Posterior vena cava (tissue), 2 donors: ENCODE measurements at places on chromosomes 7 and 10.

DNA sequence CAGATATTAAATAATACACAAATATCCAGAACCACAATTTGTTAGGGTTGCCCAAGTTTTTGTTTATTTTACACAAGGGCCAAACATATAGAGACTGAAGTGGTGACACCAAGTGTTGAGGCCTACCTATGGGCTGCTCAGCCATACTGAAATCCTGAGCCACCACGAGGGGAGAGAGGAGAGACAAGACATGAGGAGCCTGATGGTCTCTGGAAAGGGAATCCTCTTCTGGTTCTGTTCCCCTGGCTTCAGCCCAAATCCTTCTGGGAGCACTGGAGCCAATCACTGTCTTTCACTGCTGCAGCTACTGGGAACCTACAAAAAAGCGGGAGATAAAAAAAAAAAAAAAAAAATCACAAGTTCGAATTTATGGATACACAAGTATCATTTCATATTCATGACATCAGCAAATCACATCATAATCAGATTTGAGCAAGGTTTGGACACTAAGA lies 1.9 kb downstream of the SKIDA1 start:
- DNase-seq: no peak

GRCh38 chr7:148914208-148914777 lies 30.2 kb upstream of the EZH2 start:
- no peak for DNase-seq

GRCh38 chr7:114931656-114932011 lies 9.7 kb downstream of the MDFIC start:
- no peak for DNase-seq

- DNase-seq: no peak
These were observed 29.6 kb upstream of the AKR1C3 start for GRCh38 chr10:5064656-5065055.

DNA sequence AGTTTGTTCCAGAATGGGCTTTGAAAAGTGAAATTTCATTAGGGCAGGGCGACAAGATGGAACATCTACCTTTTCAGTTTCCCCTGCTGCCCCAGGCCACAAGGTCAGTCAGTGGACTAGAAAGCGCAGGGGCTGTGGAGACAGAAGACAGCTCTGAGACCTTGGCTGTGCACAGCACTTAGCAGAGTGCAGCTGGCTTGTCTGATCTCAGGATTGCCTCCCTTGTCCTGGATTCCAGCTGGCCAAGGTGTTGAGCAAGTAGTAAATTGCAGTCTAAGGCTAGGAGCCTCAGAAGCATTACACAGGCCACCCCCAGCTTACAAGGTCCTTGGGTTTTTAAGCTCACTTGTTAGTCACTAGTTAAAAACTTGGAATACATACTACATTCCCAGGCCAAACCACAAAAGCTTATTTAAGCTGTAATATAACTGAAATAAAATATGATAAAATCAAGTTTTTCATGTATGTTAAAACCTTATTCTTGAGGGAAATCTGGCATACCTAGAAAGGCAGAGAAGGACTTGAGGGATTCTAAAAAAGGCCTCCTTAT lies 67.3 kb upstream of the NPY start:
- peak; percentile 34 for DNase-seq

DNA sequence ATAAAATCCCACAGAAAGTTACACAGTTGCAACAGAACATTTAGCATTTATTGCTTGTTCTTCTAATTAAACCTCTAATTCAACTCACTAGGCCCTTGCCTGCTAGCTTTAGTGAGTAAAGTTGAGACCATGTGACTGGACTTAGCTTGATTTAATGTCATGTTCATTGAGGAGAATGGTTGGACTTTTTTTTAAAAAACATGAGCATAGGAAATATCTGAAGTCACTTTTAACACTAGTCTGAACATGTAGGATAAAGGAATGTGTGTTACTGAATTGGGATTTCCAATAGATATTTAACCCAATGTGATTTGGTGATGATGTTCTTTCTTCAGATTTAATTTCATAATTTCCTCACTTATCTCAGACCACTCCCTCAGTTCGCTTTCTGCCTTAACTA lies 24.6 kb upstream of the GLCCI1 start:
- no peak for DNase-seq

GRCh38 chr10:15585303-15585715 lies 134.4 kb downstream of the ITGA8 start:
- peak; percentile 85 for DNase-seq

GRCh38 chr10:33664070-33664469 lies 329.6 kb upstream of the NRP1 start:
- no peak for DNase-seq

DNA sequence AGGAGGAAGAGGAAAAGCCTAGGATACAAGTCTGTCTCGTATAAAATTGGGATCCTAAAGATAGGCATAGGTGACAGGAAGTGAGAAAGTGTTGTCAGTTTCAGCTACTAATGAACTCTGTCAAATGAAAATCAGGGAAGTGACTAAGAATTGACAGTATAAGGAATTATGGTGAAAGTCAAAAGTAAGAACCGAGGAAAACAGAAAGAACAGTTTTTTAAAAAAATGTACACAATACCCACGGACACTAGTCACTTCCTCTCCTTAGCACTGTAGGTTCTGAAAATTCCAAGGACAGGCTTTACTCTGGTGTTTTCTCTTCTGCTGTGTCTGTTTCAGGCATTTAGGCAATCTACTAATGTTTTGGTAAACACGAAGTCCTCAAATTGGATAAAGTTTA lies 42.3 kb downstream of the ATAD1 start:
- DNase-seq: no peak

GRCh38 chr10:123157210-123157609 lies 3.0 kb downstream of the BUB3 start:
- DNase-seq: no peak

DNA sequence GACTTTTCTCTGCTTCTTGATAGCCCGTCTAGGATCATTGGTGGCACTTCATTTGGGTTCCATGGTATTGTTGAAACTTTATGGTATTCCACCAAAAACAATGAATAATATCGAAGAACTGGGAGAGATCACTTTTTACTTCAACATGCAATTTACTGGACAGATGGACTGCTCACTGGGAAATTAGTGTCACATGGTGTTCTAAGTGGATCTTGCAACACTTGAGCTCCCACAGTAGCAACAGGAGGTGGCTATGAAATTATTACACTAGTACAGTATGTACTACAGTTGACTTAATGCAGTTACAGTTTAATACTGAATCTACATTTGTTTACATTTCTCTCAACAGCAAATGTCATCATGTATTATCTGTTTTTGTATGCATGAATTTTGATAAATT lies 997.3 kb downstream of the REEP3 start:
- DNase-seq: no peak

DNA sequence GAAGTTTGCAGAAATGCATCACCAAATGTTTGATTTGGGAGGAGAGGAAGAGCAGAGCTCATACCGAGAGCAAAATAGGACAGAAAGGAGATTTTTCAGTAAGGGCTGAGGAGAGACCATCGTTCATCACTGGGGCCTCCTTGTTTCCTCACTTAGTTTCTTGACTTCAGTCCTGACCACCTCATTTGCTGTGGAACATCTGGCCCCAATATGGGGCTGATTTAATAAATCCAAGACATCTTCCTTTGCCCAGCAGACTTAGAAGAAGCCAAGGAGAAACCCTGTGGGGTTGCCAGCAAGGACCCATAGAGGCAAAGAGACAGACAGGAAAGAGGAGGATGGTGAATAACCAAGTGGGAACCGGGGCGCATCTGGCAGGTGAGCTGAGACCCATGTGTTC lies 60.4 kb downstream of the CHST3 start:
- DNase-seq: no peak

DNA sequence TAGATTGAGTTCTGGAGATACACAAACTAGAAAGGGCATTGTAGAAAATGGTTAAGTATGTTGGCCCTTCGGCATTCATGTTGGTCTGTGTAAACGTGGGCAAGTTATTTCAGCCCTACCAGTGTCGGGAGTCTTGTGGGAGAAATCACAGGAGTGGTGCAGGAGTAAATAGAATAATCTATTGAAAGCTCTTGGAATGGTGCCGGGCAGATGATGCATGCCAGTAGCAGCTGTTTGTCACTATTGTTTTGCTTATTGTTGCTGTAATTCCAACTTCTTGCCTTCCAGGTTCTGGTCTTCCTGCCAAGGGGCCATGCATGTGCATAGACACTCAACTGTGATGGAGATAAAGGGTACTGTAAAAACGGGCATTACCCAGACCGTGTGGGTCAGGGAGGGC lies 259.4 kb downstream of the CAMK1D start:
- DNase-seq: no peak

DNA sequence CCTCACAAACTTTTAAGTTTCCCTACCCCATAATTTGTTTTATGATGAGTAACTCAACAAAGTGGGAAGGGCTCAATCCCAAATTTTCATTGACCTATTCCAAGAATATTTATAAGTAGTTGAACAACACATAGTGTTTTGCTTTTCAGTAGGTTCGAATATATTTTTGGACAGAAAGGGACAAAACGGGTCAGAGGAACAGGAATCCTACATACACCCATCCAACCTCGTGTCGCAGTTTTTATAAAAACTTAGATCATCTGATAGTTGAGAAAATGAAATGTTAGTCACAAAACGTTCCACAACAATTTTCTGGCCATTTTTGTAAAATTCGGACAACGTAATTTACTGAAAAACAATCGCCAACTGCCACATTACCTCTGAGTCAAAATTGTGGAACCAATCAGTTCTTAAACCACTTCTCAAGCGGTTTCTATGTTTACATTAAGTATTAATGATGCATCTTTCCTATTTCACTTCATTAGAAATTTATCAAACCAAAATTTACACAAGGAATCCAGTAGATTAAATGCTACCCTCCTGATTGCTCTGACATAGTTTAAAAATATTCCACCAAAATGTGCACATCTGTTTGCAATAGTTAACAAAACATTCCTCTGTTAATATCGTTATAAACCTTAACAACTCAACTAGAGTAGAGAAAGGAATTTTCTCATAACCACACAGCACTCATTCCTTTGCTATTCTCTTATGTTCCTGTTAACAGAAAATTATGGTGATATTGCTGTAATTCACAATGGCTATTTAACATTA lies 6.3 kb downstream of the WNT16 start:
- DNase-seq: no peak

- DNase-seq: no peak
These were observed 130.7 kb downstream of the TRRAP start for GRCh38 chr7:99008921-99009530.

GRCh38 chr10:11213137-11213536 lies 195.5 kb downstream of the CELF2 start:
- DNase-seq: no peak

DNA sequence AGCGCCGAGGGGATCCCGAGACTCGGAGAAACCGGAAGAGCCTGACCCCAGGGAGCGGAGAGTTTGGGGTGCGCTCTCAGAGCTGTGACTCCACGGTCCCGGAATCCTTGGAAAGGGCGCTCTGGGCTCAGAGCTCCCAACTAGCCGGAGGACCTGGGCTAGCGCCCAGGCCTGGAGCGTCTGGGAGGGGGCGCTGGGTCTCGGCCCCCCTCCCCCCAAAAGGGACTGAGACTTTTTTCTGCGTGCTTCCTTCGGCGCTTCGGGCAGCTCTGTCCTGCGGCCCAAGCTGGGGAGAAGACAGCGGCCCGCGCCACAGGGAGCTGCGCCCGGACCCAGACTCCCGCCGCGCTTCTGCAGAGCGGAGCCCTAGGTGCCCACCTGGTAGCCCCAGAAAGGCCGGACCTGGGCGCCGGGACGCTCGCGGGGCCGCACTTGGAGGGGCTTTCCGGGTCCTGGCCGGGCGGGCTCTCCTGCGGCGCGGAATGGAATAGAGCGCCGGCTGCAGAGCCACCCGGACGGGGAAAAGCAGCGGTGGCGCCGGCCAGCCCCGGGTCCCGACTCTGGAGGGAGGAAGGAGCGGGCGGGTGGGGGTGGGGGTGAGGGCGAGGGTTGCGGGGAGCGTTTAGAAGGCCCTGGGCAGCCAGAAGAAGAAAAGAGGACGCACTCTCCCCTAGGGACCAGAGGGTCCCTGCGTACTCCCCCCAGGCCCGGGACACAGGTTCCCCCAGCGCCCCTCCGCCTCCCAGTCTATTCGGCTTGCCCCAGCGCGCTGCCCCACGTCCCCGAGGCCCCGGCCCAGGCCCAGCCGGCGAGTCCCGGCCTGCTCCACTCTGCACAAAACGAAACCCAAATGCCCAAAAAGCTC lies 4.7 kb downstream of the ZNF503 start:
- DNase-seq: no peak

- DNase-seq: no peak
These were observed 82.8 kb upstream of the ZNF32 start for GRCh38 chr10:43731486-43731885.

DNA sequence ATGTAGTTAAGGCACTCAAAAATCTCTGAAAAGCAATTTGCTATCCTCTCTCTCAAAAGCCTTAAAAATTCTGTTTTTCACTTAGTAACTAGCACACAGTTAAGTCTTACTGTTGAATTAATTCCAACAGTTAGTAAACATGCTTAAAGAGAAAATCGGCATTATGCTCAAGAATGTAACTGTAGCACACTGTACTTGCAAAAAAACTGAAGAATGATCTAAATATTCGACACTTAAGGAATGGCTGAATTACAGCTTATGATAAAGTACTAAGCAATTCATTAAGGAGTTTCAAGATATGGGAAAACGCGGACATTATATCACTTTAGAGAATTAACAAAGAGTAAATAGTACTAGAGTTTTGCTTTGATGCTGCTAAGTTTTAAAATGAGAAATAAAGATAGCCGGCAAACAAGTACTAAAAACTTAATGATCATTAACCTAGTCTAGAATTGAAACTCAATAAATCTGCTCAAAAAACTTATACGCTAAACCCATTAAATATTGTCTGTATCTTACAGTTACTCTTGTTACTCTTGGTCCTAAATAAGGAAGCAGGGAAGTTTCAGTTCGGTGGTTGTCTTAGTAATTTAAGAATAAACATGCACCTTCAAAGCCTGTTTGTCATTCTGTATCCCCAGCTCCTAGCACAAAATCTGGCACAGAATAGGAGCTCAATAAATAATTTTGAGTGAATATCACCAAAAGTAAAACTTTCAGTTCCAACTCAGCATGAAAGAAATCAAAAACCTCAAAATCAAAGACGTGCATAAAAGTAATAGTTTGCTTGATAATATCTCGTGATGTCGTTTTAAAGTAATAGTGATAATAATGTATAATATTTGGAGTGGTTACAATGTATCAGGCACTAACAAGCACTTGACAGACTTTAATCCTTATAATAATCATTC lies 1.2 kb downstream of the TRDMT1 start:
- no peak for DNase-seq

- no peak for DNase-seq
These were observed 172.3 kb downstream of the AKR1D1 start for GRCh38 chr7:138248609-138249008.

GRCh38 chr10:78348411-78349164 lies 314.9 kb downstream of the RPS24 start:
- DNase-seq: no peak

DNA sequence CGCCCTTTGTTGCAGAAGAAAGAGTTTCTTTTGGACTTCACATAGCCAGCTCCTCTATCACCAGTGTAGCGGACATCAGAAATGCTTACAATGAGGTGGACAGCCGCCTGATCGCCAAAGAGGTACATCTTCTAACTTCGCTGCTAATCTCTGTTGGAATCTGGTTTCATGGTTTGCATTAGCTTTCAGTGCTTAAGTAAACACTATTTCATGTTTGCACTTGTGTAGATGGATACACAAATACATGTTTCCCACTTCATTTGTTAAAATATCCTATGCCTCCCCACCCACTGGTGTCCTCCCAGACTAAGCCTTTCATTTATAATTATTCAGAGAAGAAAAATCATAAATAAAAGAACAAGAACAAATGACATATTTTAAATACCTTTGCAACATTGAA lies 103.9 kb downstream of the WDFY4 start:
- DNase-seq: no peak

GRCh38 chr10:103765981-103766380 lies 89.4 kb downstream of the SH3PXD2A start:
- no peak for DNase-seq

GRCh38 chr10:107619139-107619538 lies 454.6 kb upstream of the SORCS1 start:
- no peak for DNase-seq
